Renal cortex interstitium (tissue), 15 donors: ENCODE measurements at places on chromosomes 1 and 21. TPM values are rescaled to one million over a fixed set of nuclear protein-coding genes. Genes with fewer than 3 reads are reported as not detected.

- no peak for DNase-seq
These were observed 9.2 kb downstream of the PTBP2 start for GRCh38 chr1:96730574-96731298.

DNA sequence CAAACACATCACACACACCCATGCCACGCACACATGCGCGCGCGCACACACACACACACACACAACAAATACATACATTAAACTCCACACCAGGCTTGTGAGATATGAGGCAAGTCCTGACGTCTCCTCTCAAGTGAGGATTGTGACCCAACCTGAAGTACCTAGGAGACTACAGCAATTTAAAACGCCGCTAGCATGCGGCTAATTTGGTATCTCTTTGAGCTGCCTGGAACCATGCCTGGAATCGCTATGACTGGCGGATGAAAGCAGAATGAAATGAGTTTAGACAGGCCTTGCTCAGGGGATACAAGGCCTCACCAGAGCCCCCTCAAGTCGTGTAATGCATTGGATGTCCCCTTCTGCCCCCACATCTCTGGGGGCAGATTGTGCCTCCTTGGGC, 1.6 kb upstream of the RAB7B start:
- DNase-seq = no peak

GRCh38 chr1:214581785-214582184, 21.2 kb upstream of the CENPF start:
- DNase-seq = no peak

GRCh38 chr1:219566951-219567947, 45.7 kb downstream of the ZC3H11B start:
- DNase-seq = peak; percentile 30

- no peak for DNase-seq
These were observed 101.4 kb downstream of the PBX1 start for GRCh38 chr1:164660412-164660772.

- DNase-seq = no peak
These were observed 8.9 kb downstream of the IFFO2 start for GRCh38 chr1:18947570-18947969.

Gene RTCA
- 29.9 TPM for polyA plus RNA-seq
